ENCODE measurements at places on chromosomes 7 and 10.

DNA sequence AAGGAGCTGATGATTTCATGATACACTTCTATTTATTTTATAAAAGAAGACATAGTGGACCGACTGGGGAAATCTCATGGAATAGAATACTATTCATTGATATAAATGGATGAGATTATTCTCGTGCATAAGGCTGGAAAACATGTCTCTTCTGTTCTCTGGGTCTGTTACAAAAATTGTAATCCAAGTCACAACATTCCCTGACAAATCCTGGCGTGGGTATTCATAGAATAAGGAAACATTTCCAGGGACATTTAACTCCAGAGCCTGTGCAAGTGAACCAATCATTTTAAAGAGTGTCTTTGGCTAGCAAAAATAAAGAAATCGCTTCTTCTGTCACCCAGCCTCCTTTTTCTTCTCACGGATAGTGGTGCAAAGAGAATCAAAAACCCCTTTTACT lies 1148.5 kb upstream of the AUTS2 start:
- no peak for DNase-seq

DNA sequence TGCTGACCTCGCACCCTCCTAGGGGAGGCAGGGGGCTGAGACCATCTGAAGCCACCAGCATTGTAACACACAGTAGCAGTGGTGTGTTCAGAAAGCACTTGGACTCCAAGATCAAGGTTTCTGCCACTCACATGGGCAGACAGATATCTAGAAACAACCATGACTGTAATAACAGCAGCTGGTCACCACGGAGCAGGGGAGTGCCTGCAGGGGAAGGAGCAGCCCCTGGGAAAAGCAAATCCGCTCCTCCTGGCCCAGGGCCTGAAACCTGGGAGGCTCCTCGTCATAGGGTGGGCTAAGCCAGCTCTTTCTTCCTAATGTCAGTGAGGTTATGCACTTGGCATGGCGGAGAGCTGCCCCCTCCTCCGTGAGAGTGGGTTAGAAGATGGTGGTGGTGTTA lies 118.4 kb upstream of the INSYN2A start:
- no peak for DNase-seq

- DNase-seq, result no peak
Observed at GRCh38 chr7:117588352-117588794, 108.5 kb downstream of the CFTR start.

GRCh38 chr10:71379118-71379766 lies 17.5 kb upstream of the CDH23 start:
- DNase-seq, result no peak

- DNase-seq, result no peak
Observed at GRCh38 chr10:99565166-99565565, 32.4 kb downstream of the NKX2-3 start.

DNA sequence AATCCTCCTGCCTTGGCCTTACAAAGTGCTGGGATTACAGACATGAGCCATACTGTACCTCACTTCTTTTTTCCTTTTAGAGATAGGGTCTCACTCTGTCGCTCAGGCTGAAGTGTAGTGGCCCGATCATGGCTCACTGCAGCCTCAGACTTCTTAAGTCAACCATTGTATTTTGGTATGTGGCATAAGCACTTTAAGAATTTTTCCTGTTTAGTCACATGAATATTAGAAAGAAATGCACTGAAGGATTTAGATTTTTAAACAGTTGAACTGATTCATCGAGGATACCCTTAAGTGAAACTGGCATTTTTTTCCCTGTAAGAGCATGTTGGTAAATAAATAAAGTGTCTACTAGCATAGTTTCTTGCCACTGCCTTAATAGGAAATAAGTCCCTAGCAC lies 319.3 kb upstream of the CACNA2D1 start:
- no peak for DNase-seq

GRCh38 chr10:30825495-30825894 lies 195.9 kb upstream of the LYZL2 start:
- no peak for DNase-seq

DNA sequence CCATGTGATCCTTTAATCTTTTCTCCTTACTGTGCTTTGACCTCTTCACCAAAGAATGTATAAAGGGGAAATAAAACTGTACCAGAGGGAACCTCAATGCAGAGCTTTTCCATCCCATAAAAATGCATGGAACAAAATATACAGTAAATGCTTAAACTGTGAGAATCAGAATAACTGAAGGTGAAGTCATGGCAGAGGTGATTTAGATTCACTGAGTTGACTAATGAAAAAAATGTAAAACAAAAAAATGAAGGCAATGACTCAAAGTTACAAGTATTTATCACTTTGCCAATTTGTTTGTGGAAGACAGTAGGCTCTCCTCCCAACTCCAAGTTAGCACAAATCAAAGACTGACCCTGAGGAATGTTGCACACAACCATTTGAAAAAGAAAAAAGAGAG lies 1331.6 kb upstream of the SORCS1 start:
- DNase-seq, result no peak

DNA sequence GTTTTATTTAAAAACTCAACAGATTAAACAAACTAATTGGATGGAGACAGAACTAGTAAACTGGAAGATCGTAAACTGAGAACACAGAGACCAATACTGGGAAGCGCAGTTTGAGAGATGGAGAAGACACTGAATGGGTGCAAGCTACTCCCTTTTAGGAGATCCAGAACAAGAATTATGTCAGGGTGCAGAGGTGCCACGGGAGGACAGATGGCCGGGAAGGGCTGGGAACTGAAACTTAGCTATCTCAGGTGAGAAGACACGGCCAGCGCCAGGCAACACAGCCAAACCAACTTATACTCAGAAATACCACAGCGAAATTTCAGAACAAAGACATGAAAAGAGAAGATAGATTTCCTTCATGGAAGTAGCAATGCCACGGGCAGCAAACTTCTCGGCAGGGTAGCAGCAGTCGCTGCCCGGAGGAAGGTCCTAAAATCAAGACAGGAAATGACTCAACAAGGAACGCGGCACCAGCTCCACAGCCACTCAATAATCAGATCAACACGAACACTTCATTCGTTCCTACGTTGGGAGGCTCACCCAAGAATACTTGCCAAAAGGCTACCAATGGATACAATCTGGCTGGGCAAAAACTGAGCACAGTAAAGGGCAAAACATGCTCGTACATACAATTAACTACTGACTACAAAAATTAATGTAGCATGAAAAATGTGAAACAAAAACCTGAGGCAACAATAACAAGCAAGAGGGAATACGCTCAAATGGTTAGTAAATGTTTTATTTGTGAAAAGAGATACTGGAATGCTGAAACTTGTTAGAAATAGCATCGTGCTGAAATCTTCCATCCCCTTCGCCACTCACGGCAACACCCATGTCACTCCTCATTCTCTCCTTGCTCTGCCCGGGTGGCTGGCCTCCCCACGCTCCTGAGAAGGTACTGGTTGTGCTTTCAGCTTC lies 2.2 kb upstream of the LRRC27 start:
- peak; percentile 65 for DNase-seq
